DMS79 (cell line): ENCODE measurements at places on chromosomes 6 and 20.
A peak's percentile ranks its signal among the peaks of the same experiment; 100 is the strongest.

GRCh38 chr6:12803486-12803885, 86.9 kb downstream of the PHACTR1 start:
- no peak for DNase-seq

- no peak for DNase-seq
Measured at GRCh38 chr20:11966186-11966585, 48.5 kb downstream of the BTBD3 start.

- DNase-seq = no peak
Measured at GRCh38 chr20:24842918-24843715, 106.0 kb upstream of the CST7 start.

DNA sequence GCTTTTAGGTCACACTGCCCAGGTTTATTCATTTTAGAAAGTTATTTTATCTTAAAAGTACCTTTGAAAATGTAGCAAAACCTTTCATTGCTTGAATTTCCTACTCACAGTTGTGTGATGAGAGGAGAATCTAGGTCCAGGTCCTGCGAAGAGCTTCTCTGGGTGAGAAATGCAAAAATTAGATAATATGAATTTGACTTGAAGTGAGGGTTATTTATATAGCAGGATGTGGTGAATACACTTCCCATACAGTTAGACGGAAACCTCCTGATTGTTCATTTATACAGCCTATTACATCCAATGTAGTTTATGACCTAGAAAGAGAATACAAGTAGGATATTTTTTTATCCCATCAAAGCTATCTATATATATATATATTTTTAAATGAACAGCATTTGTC, 30.5 kb downstream of the CDKAL1 start:
- DNase-seq = no peak

GRCh38 chr6:161233986-161234661, 39.7 kb downstream of the AGPAT4 start:
- no peak for DNase-seq

DNA sequence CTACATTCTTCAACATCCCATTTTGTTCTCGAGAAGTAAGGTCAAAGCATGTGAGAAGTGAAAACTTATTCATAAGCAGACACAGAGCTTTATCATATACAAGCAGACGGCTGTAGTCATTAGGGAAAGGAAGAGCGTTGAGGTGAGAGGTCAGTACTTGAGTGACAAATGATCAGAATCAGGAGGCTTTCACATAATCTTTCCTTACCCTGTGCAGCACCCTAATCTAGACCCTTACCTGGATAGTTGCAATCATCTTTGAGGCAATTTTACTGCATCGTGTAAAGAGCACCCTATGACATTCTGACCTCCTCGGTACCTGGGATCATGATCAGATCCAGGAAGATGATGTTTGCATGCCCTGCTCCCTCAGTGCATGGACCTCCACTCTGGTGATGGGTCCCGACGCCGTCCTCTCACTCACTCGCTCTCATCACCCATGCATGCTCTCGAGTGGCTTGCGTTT, 62.7 kb downstream of the RNF182 start:
- no peak for DNase-seq

DNA sequence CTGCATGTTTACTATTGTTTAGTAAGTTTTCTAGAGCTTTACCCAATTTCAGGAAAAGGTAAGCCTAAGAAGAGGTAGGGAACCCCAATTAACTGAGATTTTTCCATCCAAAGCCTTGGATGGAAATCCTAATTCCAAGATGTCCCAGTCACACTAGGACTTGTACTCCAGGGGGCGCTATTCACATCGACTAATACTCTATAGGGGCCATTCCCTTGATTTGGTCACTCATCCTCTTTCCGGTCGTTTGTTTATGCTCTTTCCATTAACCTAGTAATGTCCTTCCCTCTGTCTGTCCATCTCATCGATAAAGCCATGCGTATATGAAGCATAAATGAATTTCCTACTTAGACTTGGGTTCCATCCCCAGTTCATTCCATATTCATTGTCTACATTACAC, 80.8 kb upstream of the FUCA2 start:
- DNase-seq = no peak

GRCh38 chr6:28282926-28283325, 1.6 kb downstream of the PGBD1 start:
- DNase-seq = no peak

- no peak for DNase-seq
Measured at GRCh38 chr20:38726804-38727606, 2.7 kb downstream of the SLC32A1 start.

DNA sequence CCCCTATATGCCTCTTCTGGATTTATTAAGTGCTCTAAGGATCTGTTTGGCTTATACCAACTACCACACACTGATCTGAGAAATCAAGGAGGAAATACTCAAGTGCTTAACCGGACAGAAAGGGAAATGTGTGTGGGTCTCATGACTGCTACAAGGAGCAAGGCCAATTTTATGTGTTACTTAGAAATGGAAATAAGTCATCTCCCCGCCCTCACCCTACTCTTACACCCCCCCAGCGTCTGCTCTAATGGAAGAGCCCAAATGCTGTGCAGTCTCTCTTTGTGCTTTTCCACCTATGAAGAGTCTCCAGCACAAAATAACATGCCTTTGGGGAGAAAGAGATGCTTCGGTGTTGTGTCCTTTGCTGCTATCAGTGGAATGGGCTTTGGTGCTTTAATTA, 428.8 kb upstream of the ARID1B start:
- peak; percentile 75 for DNase-seq

DNA sequence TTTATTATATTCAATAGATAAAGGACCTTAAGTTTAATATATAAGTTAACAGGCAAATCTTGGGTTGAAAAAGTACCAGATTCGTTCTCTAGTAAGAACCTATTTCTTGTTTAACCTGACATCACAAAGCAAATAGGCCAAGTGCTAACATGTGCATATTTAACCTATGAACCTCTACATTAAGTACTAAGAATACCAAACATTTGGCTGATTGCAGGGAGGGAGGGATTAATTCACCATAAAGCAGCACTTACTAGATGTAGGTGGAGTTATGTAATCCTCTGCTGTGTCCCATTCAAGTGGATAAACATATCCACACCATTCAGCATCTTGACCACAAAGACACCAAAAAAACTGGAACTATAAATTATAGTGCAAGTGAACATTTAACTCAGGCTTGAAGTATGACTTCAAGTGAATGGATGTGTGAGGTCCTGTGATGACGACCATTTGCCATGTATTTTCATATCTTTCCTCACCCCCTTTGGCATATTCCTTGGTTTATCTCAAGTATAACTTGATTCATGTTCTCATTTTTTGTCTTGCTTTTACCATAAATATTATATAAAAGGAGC, 10.2 kb downstream of the STX11 start:
- DNase-seq = no peak

- no peak for DNase-seq
Measured at GRCh38 chr6:130931683-130932082, 104.5 kb downstream of the SMLR1 start.

- DNase-seq = no peak
Measured at GRCh38 chr6:16331384-16332174, 93.2 kb downstream of the GMPR start.

DNA sequence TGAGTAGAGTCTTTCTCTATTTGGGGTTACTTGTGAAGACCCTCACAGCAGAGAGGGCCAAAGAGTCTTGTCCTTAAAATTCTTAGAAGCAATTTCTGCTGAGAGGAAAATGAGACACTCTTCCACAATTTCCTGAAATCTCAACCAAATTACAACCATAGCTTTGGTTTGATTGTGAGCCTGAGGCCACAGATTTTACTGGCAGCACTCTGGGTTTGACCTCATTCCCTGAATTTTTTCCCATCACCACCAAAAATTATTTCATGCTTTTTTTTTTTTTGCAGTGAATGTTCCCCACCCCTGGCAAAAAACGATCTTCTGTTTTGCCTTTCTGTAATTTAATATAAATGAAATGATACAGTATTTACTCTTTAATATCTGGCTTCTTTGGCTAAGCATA, 125.5 kb downstream of the THEMIS start:
- no peak for DNase-seq

DNA sequence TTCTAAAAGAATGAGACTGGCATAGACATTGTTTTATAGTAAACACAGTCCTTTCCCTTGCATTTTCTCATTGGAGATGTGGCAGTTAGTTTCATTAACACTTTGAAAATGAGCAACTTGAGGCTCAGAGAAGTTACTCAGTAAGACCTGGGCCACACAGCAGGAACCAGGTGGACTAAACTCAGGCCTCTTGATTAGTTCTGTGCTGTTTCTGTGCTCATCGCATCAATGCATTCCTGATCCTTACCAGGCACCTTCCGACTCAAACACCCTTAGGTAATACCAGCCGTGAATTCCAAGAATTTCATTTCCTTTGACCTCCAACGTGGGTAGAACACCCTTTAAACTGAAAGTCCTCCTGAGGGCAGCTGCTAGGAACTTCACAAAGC, 362.8 kb downstream of the ESR1 start:
- DNase-seq = no peak

GRCh38 chr6:147874322-147874721, 365.8 kb downstream of the SAMD5 start:
- DNase-seq = no peak

DNA sequence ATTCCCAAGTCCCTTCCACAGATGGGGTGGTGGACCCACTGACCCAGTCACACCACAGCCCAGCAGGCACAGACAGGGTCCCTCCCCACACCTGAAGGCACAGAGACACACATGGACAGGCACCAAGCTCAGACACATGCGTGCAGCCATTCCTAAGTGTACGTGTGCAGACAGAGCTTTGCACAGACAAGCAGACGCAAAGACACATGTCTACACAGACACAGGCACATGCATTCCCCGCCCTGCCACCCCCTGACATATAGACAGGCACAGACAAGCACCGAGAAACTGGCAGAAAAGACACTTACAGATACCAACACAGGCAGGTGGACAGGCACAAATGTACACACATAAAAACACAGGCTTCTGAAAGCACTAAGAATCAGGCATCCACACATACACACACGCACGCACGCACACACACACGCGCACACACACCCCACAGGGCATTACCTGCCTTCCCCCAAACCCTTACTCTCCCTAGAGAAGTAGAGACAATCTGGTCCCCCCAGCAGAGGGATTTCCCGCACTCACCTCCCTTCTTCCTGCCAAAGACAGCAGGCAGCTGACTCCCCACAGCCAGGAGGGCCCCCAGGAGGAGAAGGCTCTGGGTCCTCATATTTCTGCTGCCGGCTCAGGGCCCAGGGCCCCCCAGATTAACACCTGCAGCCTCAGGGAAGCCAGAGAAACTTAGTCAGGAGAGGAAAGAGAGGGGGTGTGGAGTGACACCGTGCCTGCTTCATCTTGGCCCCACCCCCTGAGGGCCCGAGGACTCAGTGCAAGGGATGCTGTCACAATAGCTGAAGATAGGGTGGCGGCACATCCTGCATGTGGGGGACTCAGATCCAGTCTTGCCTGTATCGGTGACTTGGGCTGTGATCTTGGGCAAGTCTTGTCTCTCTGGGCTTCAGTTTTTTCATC, at the start of gene WFDC5:
TSS of gene WFDC5 (minus strand) at position 710 of the 921 bp plus-strand sequence. CDS start at position 619, 91 bp downstream.
- DNase-seq = no peak

GRCh38 chr6:79671600-79672266, 40.6 kb downstream of the SH3BGRL2 start:
- peak; percentile 79 for DNase-seq

- no peak for DNase-seq
Measured at GRCh38 chr6:41901882-41902519, 6.8 kb upstream of the USP49 start.
